ENCODE measurements at places on chromosomes 11 and 22.
A peak's percentile ranks its signal among the peaks of the same experiment; 100 is the strongest.

GRCh38 chr11:69552951-69553350, 71.5 kb downstream of the LINC01488 start:
- no peak for DNase-seq

DNA sequence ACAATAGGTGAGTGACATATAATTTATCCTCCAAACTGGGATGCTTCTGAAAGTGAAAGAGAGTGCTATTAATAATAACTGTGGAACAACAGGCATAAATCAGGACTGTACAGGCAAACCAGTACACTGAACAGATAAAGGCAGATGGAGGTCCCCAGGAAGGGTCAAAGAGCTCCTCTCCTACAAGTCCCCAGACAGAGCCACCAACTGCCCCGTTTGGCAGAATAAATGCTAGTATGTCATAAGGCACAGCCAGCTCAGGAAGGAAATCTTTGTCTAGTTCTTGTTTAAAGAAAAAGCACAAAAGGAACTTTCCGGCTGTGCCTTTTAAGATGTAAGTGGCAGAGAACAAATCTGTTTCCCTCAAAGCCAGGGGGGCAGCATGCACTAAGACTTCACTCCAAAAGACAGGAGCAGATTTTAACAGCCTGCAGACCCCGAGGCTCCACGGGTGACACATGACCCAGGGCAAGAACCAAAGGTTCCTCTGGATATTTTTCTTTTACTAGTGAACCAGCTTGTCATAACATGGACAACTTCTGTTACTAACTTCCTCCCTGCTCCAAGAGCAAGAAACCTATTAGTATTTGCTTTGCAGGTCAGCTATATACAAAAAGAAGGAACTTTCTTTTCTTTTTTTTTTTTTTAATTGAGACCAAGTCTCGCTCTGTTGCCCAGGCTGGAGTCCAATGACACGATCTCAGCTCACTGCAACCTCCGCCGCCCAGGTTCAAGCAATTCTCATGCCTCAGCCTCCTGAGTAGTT, 50.2 kb downstream of the MYH9 start:
- no peak for DNase-seq

DNA sequence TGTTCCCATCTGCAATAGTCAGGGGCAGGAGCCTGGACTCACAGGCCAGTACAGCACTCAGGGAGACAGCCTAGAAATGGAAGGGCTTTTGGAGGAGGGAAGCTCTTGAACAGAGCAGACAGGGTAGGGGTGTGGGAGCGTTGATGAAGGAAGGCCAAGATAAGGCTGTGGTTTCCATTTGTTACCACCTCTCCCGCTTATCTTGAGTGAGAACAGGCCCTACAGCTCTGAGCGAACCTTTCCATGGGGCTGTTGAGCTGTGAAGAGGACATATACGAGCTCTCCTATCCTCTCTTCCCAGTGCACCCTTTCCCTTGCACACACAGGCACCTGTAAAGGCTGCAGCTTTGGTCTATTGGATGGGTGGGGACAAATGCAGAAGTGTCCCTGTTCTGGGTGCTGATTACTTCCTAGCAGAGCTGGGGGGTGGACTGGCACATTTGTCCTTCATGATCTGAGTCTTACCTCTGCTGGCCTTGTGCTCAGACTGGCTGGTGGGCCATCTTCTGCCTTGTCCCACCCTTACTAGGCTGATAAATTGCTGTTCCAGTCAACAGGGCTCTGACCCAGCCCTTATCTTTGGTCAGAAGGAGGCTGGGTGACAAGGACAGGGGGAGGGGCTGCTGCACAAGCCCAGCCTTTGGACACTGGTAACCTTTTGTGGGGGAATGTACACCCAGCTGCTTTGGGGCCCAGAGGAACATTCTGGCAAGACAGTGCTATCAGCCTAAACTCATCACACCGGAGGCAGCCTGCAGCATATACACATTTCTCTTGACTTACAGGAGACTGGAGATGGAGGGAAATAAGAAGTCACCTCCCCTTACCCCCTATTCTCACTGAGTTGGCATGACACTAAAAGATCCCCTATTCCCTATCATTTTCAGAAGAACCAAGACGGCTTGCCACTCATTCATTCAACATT, 80.1 kb upstream of the NNMT start:
- DNase-seq, result no peak

GRCh38 chr11:97738751-97739150, 1282.0 kb upstream of the CNTN5 start:
- no peak for DNase-seq

- no peak for DNase-seq
These were observed 15.1 kb downstream of the OR51E1 start for GRCh38 chr11:4658629-4659445.

GRCh38 chr11:8015753-8016239, 28.7 kb downstream of the EIF3F start:
- no peak for DNase-seq

- no peak for DNase-seq
These were observed 29.7 kb downstream of the KIAA0930 start for GRCh38 chr22:45210991-45211390.

DNA sequence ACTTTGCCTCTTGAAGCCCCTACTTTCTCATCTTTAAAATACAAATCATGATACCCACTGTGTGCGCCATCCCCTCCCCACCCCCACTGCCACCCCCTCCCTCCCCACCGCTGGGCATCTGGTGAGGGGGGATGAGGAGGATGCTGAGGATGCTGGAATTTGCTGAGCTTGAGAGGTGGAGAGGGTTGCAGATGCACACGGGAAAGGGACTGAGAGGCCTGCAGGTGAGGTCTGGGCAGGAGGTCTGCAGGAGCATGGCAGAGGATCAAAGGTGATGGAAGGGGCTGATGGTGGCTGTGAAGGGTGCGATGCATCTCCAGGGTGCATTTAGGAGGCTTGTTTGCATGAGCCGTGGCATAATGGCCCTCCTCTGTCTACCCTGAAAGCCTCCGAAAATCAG, 7.6 kb upstream of the TBC1D22A start:
- DNase-seq, result no peak

- DNase-seq, result no peak
These were observed 4.5 kb downstream of the FTH1 start for GRCh38 chr11:61963016-61963281.

DNA sequence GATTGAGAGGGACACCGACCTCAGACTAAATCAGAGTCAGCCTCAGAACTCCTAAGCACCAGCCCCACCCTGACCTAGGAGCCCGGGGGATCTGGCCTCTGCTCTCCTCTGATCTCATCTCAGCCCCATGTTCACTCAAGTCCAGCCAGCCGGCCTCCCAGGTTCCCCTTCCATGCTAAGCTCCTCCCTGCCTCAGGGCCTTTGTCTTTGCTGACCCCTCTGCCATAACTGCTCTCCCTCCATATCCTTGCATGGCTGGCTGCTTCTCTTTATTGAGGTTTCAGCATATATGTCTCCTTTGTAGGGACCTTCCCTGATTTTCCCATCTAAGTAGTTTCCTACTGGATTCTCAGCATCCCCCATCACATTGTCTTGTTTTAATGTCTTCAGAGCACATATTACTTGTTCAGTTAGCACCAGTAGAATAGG, 780 bp upstream of the SLC15A3 start:
- DNase-seq, result no peak

- DNase-seq, result no peak
These were observed 60.0 kb downstream of the SLC22A12 start for GRCh38 chr11:64650923-64651523.

- no peak for DNase-seq
These were observed 4.8 kb downstream of the PIM3 start for GRCh38 chr22:49965091-49966040.

DNA sequence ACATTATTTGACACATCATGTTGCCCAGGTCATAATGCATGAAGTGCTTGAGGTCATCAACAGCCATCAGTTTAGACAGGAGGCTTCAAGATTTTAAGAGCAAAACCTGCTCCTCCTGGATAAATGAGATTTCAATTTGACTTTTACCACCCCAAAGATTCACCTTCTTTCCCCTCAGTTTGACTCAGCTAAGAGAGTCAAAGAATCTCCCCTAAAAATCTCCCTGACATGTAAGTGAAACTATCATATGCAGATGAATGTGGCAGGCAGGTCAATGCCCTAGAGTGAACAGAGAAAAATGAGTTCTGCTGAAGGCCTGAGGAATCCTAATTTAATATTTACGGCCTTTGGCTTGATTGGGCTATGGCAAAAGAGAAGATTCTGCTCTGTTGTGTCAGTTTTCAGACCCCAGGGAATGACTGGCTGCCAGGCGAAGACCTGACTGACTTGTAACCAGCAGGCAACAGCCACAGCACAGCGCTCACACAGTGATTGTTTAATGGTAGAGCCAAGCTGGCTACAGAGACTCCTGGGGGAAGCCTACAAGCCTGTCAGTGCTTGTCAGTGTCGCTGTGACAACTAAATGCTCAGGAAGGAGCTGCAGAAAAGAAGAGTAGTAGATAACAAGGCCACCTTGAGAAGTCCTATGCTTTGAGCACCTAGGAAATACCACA, 491.2 kb upstream of the LRRC4C start:
- no peak for DNase-seq

- no peak for DNase-seq
These were observed 689 bp upstream of the RAB39A start for GRCh38 chr11:107927559-107927958.

DNA sequence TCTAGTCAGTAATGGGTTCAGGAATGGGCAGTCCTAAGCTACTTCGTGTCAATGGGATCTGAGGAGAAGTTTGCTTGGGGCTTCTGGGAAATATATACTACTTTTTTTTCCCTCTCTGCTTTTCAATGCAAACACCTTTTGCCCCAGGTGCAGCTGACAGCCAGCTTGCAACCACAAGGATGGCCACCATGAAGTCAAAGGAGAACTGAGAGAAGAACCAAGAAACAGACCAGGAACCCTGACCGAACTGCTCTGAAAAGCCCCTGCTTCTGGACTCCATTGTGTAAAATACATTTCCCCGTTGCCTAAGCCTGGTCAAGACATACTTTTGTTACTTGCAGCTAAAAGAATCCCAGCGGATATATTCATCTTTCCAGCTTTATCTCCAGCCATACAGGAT, 20.1 kb upstream of the CD44 start:
- no peak for DNase-seq

DNA sequence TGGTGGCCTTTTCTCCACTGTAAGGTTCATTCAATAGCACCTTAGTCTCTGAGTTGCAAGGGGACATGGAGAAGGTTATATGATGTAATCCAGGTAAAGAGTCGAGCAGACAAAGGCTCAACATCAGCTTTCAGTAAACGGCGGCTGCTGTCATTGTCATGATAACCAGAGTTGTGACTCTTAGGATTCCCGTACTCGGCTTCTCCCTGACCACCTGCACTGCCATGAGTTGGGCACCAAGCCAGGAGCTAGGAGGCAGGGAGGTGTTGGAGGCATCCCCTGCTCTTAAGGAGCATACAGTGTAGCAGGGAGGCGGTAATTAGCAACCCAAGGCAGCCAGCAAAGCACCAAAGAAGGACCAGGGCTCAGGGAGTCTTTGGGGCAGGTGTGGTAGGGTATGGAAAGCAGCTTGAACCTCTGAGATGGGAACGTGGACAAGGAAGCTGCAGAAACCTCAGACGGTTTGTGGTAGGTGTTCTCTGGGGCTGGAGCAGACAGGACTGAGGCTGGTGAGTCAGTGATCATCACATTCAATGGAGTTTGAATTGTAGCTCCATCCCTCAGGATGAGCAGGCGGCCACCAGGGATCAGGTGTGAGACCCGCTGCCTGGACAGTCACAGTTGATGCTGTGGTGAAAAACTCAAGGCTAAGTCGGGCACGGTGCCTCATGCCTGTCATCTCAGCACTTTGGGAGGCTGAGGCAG, 31.7 kb downstream of the LIF start:
- peak; percentile 66 for DNase-seq

DNA sequence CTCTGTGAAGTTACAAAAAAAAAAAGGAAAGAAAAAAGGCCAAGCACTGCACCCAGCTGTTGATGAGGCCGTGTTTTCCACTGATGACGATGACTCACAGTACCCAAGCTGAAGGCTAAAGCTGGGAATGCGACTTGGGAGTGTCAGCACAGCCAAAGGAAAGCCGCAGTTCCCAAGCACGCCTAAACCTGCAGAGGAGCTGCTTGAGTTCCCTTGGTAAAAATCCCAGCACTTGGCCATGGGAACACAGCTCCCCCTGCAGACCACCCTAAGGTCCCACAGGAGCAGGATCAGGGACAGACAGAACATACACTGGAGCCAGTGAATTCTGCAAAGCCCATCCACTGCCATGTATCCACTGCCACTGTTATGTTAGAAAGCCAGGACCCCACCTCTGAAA, 39.9 kb downstream of the SERGEF start:
- DNase-seq, result peak; percentile 21

DNA sequence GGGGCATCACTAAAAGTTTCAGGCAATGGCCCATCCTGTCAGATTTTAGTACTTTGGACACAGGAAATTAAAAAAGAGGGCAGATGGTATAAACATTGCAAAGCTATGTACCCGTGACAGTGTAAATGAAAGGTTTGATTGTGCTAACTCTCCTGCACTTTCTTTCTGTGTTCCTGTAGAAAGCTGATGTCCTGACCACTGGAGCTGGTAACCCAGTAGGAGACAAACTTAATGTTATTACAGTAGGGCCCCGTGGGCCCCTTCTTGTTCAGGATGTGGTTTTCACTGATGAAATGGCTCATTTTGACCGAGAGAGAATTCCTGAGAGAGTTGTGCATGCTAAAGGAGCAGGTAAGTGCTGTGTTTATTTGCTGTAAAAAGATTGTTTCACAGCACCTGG, 10.3 kb downstream of the CAT start:
- DNase-seq, result no peak

DNA sequence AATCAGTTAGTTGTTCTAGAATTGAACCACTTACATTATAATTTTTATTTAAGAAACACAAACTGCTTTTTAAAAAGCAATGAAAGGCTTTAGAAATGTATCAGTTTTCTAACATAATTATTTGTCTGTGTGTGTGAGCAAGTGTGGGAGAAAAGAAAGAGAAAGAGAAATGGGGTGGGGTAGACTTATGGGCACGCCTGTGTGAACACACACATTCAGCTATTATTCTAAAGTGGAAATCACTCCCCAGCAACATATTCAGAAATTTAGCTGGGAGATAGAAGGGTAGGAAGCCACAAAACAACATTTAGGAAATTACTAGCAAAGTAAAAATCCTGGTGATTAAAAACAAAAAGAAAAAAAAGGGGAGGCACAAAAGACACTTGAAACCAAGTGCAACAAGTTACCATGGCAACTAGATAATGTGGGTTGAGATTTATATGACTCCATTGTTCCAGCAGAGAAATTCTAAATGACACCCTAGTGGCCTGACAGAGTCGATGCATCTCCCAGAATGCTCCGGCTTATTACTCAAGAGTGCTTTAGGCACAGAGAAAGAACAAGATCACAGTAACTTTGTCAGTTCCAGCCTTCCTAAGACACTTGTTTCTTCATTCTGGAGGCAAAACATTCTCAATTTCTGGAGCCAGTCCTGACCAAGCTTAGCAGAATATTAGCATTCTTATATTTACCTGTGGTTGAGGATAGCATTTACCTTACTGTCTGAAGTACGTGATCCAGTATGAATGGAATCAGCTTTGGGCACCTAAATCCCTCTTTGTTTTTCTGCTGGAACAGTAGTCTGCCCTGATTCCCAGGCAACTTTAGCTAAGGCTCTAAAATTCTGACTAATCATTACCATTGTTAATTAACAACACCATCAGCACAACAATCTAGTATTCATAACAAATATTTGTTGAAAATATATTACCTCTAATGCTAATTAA, 444.4 kb downstream of the DLG2 start:
- peak; percentile 5 for DNase-seq
